Sciatic nerve (tissue), 2 donors: ENCODE measurements at places on chromosomes 12 and 14. TPM values are rescaled to one million over a fixed set of nuclear protein-coding genes. Genes with fewer than 3 reads are reported as not detected.

GRCh38 chr14:50928002-50928635 is 16.2 kb downstream of the PYGL start:
- DNase-seq, result no peak

GRCh38 chr14:80933282-80933681 is 8.3 kb downstream of the CEP128 start:
- no peak for DNase-seq

DNA sequence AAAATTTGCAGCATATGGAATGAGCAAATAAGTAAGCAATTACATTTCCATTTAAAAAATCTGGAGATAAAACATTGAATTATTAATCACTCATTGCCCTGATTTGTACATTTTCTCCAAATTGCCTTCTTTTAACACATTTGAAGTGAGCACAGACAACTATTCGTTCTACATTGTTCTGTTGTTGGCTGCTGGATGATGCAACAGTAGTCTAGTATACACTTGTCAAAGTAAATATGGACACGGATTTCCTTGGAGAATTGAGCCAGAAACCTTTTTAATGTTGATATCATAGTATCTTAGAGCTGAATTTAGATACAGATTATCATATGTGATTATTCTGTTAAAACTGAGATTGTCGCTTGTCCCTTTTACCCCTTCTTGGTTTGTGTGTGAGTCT is 188.2 kb downstream of the FUT8 start:
- DNase-seq, result no peak

- DNase-seq, result no peak
Observed at GRCh38 chr12:77072833-77073495, 7.6 kb upstream of the E2F7 start.

GRCh38 chr12:65640489-65640901 is 183.8 kb upstream of the HMGA2 start:
- DNase-seq, result no peak

DNA sequence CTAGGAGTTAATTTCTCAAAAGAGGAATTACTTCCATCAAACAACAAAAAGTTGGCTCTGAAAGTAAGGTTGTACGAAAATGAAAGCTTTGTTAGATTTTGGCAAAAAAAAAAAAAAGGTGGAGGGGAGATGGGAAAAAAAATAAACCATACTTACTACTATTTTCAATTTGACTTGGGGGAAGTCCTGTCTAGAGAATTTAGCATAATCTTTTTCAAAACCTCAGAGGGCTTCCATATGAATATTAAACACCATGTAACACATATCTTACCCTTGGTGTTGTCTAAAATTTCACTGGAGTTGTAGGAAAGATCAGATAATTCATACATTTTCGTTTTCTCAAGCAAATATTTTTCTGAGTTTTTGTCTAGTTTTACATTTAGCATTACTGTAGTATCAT is 17.5 kb downstream of the GRIP1 start:
- DNase-seq, result no peak

DNA sequence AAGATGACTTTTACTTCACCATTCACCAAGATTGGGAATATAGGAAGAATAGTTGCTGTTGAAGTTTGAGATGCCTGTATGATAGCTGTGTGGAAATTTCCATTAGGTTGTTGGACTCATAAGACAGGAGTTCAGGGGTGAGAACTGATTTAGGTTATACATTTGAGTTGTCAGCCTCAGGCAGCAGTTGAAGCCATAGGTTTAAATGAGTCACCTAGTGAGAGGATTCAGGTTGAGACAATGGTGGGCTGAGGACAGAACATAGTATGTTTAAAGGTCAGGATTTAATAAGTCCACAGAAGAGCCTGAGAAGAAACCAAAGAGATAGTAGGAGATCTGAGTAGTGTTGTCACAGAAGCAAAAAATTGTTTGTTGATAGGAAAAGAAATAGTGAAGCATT is 63.6 kb upstream of the MON2 start:
- no peak for DNase-seq

- no peak for DNase-seq
Observed at GRCh38 chr12:5026342-5026938, 17.2 kb upstream of the KCNA5 start.

GRCh38 chr14:105952826-105953225 is 426.4 kb downstream of the TMEM121 start:
- no peak for DNase-seq

GRCh38 chr12:3263939-3264922 is 187.1 kb downstream of the TSPAN9 start:
- no peak for DNase-seq

DNA sequence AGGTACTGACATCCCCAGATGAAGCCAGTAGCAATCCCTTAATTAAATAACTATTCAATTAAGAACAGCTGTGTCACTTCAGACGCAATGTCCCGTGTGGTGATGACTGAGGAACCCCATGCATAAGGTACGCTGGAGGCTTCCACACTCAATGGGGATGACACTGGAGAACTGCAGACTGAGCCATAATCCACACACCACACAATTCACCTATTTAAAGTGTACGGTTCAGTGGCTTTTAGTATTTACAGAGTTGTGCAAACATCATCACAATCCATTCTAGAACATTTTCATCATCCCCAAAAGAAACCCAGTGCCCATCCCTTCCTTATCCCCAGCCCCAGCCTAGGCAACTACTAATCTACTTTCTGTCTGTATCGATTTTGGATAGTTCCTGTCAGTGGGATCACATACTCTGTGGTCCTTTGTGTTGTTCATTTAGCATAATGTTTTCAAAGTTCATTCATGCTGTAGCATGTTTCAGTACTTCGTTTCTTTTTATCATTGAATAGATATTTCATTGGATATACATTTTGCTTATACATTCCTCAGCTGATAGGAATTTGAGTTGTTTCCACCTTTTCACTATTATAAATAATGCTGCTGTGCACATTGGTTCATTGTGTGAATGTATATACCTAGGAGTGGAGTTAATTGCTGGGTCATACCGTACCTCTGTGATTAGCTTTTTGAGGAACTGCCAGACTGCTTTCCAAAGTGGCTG is 61.1 kb downstream of the NINJ2 start:
- peak; percentile 4 for DNase-seq

GRCh38 chr12:106301241-106301610 is 1.3 kb upstream of the TCP11L2 start:
- no peak for DNase-seq

GRCh38 chr14:89575386-89576061 is 158.5 kb upstream of the FOXN3 start:
- no peak for DNase-seq

- no peak for DNase-seq
Observed at GRCh38 chr14:73660511-73660910, 15.7 kb downstream of the DNAL1 start.

GRCh38 chr14:77076113-77076631 is 21.9 kb upstream of the CIPC start:
- no peak for DNase-seq

GRCh38 chr12:66036317-66036716 is 94.2 kb downstream of the LLPH start:
- no peak for DNase-seq

GRCh38 chr14:56817396-56817921 is 7.2 kb upstream of the OTX2 start:
- no peak for DNase-seq

- DNase-seq, result no peak
Observed at GRCh38 chr12:127078577-127079350, 1188.2 kb upstream of the TMEM132C start.

GRCh38 chr12:1592444-1593173 is 1.8 kb downstream of the FBXL14 start:
- peak; percentile 68 for DNase-seq

DNA sequence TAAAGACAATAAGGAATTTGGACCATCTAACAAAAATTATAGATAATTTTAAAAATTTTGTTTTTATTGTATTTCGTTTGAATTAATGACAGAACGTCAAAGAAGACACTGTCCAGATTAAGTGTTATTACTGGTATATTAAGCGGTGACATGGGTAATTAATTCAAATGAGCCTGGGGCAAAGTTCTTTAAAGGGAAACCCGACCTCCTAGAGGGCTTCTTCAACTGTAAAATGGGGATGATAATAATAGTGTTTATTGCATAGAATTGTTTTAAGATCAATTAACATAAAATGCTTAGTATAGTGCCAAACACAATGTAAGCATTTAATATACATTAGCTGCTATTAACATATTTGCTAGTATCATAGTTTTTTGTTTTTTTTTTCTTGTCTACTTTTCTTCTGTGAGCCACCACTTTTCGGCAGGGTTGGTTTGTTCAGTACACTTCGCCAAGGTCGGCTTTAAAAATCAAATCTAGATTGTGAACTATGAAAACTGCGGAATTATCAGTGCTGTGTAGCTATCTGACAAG is 514 bp upstream of the LARP4 start:
- no peak for DNase-seq

DNA sequence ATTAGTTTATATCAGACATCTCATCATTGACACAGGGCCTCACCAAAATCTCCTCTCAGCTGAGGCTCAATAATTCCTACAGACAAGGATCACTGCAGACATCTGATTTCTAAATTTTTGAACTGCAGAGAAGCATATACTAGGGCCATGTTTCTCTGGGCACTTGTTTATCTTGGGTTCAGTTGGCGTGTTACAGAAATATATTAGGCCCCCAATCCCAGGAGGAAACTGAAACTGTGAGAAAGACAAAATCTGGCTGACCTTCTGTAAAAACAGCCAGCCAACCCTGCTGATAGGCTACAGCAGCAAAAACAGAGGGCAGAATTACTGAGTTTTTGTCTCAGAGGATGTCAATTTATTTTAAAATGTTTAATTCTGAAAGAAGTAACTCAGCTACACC is 634.6 kb downstream of the ETNK1 start:
- no peak for DNase-seq

GRCh38 chr14:94355191-94355794 is 32.2 kb upstream of the SERPINA6 start:
- peak; percentile 80 for DNase-seq

GRCh38 chr12:13171921-13172859 is 24.3 kb upstream of the EMP1 start:
- DNase-seq, result peak; percentile 68

DNA sequence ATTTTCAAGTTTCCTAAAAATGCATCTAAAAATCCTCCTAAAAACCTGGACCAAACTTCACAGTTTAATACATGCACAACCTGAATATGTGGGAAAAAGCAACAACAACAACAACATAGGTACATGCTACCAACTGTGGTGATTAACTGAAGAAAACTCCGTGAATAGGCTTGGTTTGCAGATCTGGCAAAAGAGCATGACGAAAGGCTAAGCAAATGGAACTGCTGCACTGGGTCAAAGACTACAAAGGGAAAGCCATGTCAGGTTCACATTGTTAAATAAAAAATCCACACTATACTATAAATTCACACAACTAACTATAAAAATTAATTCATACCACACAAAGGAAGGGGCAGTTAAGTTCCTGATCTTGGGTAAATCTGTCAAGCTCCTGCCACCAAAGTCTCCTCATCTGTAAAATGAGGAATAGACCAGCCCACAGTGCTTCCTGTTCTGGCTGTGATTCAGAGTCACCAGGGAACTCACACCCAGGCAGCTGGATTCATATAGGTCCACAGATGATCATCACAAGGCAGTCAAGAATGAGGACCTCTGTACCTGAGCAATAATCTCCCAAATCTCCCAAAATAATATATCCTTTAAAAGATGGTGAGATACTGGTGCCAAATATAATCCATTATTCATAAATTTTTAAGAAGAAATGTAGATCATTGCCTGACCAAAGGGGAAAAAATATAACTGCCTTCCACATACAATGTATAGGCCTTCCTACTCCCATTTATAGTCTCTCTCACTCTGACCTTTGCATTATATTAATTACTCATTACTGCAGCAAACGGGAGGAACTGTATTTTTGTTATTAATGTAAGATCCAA is 7.0 kb downstream of the CORO1C start:
- DNase-seq, result no peak

DNA sequence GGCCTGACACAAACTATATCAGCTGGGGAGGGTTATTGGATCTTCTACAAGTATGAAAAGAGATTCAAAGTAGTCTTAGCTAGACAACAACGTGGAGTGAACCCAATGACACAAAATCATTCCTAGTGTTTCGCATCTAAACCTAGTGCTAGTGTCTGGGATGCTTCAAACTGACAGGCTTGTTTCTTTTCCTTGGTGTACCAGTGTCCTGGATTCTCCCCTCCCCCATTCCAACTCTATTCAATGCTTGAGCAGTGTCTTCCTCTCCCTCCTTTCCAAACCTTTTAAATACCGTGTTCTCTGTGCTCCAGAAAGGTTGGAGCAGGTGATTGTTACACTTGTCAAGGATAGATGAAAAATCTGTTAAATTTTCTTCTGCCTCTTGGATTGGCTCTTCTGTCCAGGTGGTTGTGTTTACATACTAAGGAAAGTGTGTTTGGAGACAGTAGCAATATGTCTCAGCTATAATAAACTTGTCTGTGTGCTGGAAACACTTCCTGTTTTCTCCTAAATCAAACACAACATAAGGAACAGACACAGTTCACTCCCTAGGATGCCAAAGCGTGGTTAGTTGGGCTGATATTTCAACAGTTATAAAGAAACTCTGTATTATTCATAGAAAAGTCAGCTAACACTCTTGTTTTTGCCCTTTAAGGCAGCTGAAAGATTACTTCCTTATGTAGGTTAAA is 14.4 kb upstream of the GUCY2C start:
- DNase-seq, result no peak

DNA sequence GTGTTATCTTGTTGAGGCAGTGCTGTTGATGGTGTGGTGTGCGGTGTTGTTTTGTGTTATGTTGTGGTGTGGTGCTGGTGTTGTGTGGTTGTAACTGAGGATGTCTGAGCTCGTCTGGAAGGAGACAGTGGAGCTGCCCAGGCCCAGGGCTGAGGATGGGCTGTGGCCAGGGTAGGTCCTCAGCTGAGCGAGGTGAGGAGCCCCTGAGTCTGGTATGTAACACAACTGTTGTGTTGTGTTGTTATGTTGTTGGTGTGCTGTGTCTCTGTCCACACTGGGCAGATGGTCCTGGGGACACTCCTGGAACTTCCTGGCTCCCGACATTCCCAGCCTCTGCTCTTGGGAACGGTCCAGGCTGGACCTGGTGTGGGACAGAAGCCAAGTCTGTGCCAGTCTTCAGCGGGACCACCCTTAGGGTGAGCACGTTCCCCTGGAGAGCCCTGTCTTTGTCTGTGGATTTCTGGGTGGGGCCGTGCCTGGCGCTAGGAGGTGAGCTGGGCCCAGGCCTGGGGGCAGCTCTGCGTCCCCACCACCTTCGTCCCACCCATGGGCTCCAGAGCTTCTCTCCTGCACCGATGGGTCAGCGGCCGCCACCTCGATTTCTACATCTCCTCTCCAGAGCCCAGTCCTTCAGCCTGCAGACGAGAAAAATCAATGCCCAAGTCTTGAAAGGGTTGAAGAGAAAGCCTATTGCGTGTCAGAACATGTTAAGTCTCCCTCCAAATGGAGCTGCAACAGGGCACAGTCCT is 27.4 kb upstream of the SFSWAP start:
- no peak for DNase-seq

GRCh38 chr14:90263748-90264449 is 7.5 kb downstream of the PSMC1 start:
- no peak for DNase-seq

C12orf56 gene
- total RNA-seq, result 9.2 TPM

BLTP3B gene
- 40.4 TPM for total RNA-seq

A2M gene
- total RNA-seq, result 942 TPM

EIF2S3B gene
- total RNA-seq, result 0.62 TPM

DDX11 gene
- 15.6 TPM for total RNA-seq

TTC6 gene
- total RNA-seq, result not detected

KRT80 gene
- 0.13 TPM for total RNA-seq

CDH24 gene
- 6.5 TPM for total RNA-seq

TAS2R13 gene
- 5.0 TPM for total RNA-seq

CACNA1C gene
- total RNA-seq, result 9.0 TPM

DNAI7 gene
- 1.0 TPM for total RNA-seq
